ENCODE measurements at places on chromosomes 4 and X. TPM values are rescaled to one million over a fixed set of nuclear protein-coding genes. Genes with fewer than 3 reads are reported as not detected.

DNA sequence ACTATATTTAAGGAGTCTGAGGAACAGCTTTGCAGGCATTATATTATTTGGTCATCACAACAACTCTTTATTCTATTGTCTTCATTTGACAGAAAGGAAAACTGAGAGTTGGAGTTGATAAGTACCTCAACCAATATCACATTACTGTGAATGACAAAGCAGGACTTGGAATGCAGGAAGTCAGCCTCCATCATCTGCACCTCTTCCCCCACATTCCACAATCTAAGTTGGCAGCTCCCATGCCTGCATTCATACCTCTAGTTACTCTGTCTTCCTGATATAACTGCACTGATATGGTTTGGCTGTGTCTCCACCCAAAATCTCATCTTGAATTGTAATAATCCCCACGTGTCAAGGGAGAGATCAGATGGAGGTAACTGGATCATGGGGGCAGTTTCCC, 356.7 kb downstream of the GALNTL6 start:
- no peaks in the 10 kb centered on the region for H3K4me1 ChIP-seq
- no peaks in the 10 kb centered on the region for H3K27me3 ChIP-seq
- H3K4me3 ChIP-seq = no peak overlapping the region
- DNase-seq = no peak
- no peak overlapping the region for H3K27ac ChIP-seq

- no peak for DNase-seq
- H3K4me1 ChIP-seq = peaks cover 7% of the 10 kb centered on the region
- no peak overlapping the region for H3K27ac ChIP-seq
- no peaks in the 10 kb centered on the region for H3K27me3 ChIP-seq
- H3K4me3 ChIP-seq = no peak overlapping the region
These were observed 23.6 kb upstream of the GRSF1 start for GRCh38 chr4:70863099-70863790.

DNA sequence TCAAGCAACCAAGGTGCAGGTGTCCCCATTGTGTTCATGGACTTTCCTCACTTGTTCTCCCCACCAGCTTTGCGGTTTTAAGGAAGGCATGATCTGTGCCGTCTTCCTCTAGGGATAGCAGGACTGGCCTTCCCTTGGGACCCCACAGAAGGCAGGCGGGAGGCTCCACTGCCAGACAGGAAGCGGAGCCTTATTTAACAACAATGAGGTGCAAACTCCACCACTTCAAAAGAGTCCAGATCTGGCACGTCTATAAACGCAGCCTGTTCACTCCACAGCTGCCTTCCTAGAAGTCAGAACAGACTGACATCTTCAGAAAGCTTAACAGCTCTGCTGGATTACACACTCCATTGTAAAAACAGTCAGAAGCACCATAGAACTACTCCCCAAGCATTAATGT, 1.7 kb upstream of the GPR143 start:
- peaks cover 35% of the 10 kb centered on the region for H3K27me3 ChIP-seq
- no peak overlapping the region for H3K27ac ChIP-seq
- H3K4me3 ChIP-seq = no peak overlapping the region
- peaks cover 4% of the 10 kb centered on the region for H3K4me1 ChIP-seq

- peaks cover 5% of the 10 kb centered on the region for H3K4me1 ChIP-seq
- no peak for DNase-seq
These were observed 125.3 kb downstream of the SCFD2 start for GRCh38 chr4:53240573-53240972.

- no peak for DNase-seq
- H3K4me3 ChIP-seq = no peak overlapping the region
- H3K27me3 ChIP-seq = peaks cover 11% of the 10 kb centered on the region
- H3K4me1 ChIP-seq = no peaks in the 10 kb centered on the region
- no peaks in the 10 kb centered on the region for H3K36me3 ChIP-seq
- H3K27ac ChIP-seq = no peak overlapping the region
These were observed 317.7 kb downstream of the PAPSS1 start for GRCh38 chr4:107402291-107402690.

GRCh38 chr4:168711197-168712140, 214.6 kb downstream of the PALLD start:
- H3K27me3 ChIP-seq = no peaks in the 10 kb centered on the region
- H3K4me3 ChIP-seq = no peak overlapping the region
- peak; percentile 2 for DNase-seq
- H3K27ac ChIP-seq = no peak overlapping the region
- peaks cover 10% of the 10 kb centered on the region for H3K4me1 ChIP-seq

DNA sequence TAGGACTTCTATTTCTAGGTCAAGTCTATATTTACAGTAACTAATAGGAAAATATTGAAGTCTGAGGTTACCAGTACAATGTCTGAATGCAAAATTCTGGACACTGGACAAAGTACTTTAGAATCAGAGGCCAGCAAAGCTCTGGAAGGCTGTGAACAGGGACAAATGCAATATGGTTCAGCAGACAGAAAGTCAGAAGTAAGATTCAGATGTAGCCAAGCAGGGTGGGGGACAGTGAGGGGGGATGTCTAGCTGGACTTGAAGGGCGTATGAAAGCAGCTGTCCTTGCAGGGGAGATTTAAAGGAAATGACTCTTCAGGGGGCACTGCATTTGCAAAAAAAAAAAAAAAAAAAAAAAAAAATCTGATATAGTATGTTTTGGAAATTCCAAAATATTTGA, 2.9 kb downstream of the SORBS2 start:
- DNase-seq = no peak
- no peaks in the 10 kb centered on the region for H3K36me3 ChIP-seq
- no peaks in the 10 kb centered on the region for H3K4me1 ChIP-seq
- H3K27ac ChIP-seq = no peak overlapping the region
- peaks cover 23% of the 10 kb centered on the region for H3K27me3 ChIP-seq
- no peak overlapping the region for H3K4me3 ChIP-seq

GRCh38 chr4:39609454-39609931, 29.2 kb downstream of the SMIM14 start:
- H3K4me1 ChIP-seq = peaks cover 6% of the 10 kb centered on the region
- no peaks in the 10 kb centered on the region for H3K27me3 ChIP-seq
- H3K27ac ChIP-seq = peak overlapping the region; percentile 9
- DNase-seq = no peak
- peaks cover 6% of the 10 kb centered on the region for H3K36me3 ChIP-seq

DNA sequence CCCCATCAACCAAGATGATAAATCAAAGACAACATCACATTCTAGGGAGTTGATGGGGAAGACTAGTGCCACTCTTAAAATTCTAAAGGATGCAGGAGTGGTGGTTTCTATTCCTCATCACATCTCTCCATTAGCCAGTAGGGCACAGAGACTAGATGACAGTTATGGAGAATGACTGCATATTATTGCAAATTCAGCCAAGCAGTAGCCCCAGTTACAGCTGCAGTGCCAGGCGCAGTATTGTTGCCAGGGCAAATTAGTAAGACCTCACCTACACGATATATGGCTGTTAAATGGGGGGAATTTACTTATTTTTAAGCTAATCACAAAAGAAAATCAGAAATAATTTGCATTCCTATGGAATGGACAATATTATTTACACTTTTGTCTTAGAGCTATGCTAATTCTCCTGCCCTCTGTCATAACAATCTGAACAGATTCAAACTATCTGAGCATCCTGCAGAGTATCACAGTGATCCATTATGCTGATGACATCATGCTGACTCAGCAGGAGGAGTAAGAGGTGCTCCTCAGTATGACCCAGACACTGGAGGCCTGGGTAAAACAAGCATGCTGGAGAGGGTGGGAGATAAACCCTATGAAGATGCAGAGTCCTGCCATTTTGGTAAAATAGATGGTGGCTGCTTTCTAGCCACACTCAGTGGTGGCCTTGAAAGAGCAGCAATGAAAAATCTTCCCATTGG, 24.7 kb downstream of the ETNPPL start:
- no peak overlapping the region for H3K27ac ChIP-seq
- H3K27me3 ChIP-seq = no peaks in the 10 kb centered on the region
- no peaks in the 10 kb centered on the region for H3K4me1 ChIP-seq
- no peak for DNase-seq

GRCh38 chr4:78766026-78766425, 10.1 kb upstream of the BMP2K start:
- no peak overlapping the region for H3K27ac ChIP-seq
- peaks cover 34% of the 10 kb centered on the region for H3K4me1 ChIP-seq
- H3K27me3 ChIP-seq = no peaks in the 10 kb centered on the region
- no peaks in the 10 kb centered on the region for H3K36me3 ChIP-seq

The GTPBP6 gene
- total RNA-seq = 71.7 TPM

The UTP3 gene
- total RNA-seq = 46.9 TPM

The HTN3 gene
- not detected for total RNA-seq
